ENCODE measurements at places on chromosomes 4 and X.

DNA sequence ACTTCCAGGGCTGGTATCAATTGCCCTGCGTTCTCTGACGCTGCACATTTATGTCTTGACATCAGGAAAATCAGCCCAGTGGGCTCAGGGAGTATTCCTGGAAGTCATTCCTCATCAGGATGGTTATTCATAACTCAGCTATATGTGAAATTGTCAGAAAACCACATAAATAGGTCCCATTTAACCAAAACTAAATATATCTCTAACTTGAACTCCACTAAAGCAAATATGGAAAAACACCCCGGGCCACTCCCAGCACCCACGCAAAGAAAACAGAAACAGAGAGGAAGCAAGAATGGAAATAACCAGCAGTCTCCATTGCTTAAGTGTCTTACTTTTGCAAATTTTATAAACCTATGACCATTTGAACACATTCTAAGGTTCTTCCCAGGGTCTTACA lies 112.0 kb downstream of the IRF2 start:
- no peak for DNase-seq

DNA sequence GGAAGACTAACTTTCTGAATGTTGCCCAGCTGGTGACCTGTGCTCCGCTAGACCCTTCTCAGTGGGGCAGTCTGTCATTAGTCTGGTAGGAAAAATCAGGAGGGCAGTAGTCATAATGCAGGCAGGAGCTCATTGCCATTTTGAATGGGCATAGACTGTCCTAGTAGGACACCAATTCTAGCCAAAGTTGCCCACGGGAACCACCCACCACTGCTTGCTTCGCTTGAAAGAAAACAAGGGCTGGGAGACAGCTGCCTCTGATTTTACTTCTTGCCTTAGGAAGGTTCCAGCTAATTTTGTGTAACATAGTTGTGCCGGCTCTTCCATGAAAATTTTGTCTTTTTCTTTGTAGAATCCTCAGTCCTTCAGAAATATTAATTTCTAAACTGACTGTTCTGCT lies 23.3 kb downstream of the HOPX start:
- DNase-seq = no peak

GRCh38 chr4:7068883-7069282 lies 1.0 kb upstream of the GRPEL1 start:
- DNase-seq = no peak

DNA sequence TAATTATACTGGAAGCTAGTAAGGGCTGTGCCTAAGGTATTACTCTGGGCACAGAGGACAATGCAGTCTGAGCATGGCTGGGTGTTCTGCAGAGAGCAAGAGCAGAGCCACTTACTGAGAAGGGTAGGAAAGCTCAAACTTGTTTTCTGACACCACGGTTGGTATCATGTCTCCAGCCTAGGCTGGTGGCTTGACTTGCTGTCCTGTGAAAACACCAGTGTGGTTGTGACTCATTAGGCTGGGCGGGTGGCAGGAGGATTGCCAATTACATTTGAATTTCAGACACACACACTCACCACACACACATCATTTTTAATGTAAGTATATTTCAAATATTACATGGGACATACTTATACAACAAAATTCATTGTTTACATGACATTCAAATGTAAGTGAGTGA lies 19.7 kb upstream of the MTM1 start:
- DNase-seq = no peak

- peak; percentile 45 for DNase-seq
Measured at GRCh38 chrX:78199851-78200250, 60.4 kb upstream of the TAF9B start.

DNA sequence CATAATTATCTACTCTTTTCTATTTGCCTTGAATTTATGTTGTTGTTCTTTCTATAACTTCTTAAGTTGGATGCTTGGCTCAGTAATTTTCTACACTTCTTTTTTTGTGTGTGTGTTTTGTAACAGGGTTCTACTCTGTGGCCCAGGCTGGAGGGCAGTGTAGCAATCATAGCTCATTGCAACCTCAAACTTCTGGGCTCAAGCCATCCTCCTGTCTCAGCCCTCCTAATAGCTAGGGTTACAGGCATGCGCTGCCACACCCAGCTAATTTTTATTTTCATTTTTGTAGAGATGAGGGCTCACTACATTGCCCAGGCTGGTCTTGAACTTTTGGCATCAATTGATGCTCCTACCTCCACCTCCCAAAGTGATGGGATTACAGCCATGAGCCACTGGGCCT lies 20.7 kb upstream of the UCHL1 start:
- no peak for DNase-seq

- no peak for DNase-seq
Measured at GRCh38 chrX:144627947-144628346, 619.4 kb upstream of the SPANXN1 start.

DNA sequence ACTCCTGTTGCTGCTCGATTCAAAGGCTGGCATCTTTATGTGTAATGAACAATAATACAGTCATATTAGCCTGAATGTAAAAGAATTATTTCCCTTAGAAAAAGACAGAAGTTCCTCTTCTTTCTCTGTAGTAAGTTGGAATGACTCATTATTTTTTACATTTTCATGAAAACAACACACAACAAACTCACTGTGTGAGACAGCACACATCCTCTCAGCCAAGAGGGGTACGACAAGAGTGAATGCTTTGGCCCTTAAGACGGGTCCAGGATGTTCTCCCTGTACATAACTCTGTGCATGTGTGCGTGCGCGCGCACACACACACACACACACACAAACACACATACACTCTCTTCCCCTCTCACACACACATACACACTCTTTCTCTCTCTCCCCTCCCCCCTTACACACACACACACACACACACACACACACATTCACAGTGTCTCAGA lies 72.8 kb downstream of the MANBA start:
- DNase-seq = no peak

GRCh38 chrX:46169808-46170207 lies 375.4 kb downstream of the ZNF674 start:
- DNase-seq = no peak

- peak; percentile 41 for DNase-seq
Measured at GRCh38 chrX:40013266-40014195, 84.2 kb downstream of the BCOR start.

GRCh38 chr4:22417408-22417807 lies 98.5 kb downstream of the ADGRA3 start:
- no peak for DNase-seq

GRCh38 chr4:39626913-39627312 lies 11.8 kb downstream of the SMIM14 start:
- no peak for DNase-seq

DNA sequence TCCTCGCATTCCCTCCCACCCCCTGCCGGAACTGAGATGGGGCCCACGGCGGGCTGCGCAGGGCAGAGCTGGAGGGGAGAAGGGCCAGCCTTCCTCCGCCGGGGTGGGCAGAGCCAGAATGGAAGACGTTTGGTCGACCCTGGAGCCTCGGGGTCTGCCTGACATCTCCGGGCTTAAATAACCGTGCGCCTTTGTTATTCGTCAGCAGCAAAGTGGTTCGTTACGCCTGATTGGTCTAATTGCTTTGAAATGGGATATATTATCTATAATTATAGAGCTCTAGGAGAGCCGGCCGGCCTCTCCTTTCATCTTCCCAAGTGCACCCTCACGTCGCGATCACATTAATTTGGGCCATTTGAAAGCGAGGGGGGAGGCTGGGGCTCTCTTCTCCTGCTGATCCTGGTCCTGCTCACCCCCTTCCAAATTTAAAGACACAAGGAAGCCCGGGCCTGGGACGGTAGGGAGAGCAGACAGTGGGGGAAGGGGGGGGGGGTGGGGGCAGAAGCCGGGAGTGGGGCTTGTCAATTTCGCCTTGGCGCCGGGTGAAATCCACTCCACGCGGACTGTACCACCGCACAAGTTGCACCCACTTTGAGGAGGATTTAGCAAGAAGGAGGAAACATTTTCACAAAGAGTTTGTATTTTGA lies 4.7 kb upstream of the MSX1 start:
- DNase-seq = no peak

DNA sequence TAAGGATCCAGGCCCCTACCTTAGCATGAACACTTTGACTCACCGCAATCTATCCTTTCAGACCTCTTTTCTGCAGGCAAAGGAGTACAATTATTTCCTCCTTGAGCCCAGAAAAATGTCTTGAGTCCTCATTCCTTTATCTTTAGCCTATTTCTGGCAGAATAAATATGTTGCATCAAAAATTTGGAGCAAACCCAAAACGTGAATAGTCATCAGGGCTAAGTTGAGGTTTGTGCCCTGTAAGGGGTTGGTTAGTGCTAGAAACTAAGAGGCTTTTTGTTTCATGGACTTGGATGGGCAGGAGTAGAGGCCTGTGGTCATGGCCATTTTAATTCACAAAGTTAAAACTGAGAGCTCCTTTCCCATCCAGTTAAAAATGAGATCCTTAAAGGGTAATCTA lies 460.3 kb downstream of the GBA3 start:
- DNase-seq = no peak

GRCh38 chr4:183097231-183098018 lies 1.6 kb upstream of the WWC2 start:
- peak; percentile 13 for DNase-seq

DNA sequence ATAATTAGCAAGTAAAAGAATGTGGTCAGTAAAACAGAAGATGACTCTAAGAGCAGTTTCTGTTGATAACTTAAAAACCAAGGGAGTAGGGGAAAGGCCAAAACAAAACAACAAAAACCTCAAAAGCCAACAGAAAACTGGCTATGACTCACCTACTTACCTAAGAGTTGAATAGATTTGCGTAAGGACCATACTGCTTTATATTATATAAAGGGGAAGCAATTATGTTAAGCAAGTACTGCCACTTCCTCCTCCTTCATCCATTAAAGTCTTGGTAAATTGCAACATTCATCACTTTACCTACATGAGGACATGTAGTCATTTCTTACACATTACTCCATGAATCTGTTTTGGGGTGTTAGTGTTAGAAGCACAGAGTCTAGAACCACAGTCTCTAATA lies 85.9 kb upstream of the FAM47A start:
- no peak for DNase-seq

DNA sequence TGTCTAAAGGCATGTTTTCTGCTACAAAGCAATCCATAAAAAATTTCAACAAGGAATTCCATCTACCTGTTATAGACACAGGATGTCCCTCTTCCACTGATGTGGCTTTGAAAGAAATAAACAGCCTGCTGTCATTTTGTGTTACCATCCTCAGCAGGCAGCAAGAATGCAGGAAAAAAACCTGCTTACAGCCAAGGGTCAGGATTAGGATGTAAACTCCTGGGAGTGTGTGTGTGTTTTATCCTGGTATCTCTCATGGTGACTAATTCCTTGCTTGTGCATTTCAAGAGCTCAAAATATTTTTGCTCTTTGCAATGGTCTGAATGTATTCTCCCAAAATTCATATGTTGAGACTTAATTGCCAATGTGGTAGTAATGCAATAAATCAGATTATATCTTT lies 28.6 kb upstream of the SFRP2 start:
- no peak for DNase-seq

- no peak for DNase-seq
Measured at GRCh38 chrX:140425712-140426395, 79.0 kb downstream of the SOX3 start.

GRCh38 chrX:69148946-69149345 lies 16.3 kb downstream of the PJA1 start:
- DNase-seq = no peak

DNA sequence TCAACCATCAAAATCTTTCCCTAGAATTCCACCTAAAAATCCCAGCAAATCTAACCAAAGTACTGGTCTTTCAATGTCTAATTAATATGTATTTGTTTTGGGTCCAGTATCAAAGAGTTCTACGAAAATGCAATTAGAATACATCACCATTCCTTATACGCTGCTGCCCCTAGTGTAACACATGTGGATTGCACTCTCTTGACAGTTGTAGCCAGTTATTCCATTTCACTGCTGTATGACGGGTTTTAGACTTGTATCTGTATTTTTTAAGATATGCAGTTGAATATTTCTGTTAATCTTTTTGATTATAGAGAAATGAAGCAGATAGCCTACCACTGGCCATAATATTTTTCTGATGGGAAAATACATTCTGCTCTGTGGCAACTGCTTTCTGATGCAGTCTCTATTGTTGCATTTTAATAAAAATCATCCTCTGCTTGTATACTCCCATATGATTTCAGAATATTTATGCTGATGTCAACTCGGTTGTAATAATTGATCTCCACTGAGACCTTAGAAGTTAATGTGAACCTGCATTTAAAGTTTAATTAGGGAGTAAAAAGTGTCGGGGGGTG lies 17.1 kb upstream of the PAGE2B start:
- peak; percentile 60 for DNase-seq

DNA sequence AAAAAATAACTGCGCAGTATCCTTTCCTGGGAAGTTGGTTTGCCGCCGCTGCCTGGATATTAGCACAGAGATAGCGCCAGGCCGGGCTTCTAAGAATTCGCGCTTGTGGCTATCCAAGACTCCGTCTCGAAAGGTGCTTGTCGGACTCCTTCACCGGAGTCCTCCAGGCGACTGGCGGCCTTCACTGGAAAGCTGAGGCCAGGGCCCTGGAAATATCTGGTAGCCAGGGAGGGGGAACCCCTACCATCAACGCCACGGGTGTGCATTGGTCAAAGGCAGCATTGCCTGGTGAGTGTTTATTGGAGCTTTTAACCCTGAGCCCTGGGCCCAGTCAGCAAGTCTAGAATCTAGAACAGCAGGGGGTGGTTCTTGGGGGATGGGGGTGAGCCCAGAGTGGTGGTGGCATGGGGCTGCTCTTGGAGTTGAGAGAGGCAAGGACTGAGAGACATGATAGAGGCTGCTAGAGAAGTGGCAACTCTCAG lies 577 bp upstream of the PIM2 start:
- DNase-seq = no peak

DNA sequence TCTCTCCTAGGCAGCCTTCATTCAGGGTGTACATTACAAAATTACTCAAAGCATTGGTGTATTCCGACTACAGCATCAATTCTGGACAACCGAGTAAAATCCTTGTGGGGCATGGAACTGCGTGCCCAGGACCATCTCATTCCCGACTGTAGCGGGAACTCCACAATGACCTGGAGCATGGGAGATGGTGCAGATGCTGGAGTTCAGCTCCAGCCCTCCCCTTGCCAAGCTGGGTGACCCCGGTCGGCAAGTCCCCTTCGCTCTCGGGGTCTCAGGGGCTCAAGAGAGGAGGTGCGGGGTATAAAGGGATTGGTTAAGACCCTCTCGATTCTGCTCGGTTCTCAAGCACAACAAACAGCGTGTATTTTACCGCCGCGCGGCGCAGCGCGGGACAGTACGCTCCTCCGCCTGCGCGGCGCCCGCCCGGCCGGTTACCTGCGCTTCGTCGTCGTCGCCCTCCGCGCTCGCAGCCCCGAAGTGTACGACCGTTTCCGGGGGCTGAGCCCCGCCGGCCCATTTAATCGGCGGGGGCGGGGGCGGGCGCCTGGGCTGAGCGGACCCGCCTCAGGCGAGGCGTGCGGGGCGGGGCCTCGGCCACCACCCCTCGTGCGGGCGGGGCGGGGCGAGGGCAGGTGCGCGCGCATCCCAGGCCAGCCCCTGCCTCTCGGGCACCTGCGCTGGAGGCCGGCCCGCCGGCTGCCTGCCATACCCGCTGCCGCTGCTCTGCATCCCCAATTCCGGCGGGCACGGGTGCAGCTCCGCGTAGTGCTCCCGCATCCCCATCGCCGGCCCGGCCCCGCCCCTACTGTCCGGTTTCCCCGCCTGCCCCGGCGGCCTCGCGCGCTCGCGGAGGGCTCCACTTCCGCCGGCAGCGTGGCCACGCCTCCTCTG lies at the start of gene G6PD:
Gene G6PD, minus strand, starts transcription at position 493 of the 891 bp plus-strand sequence. CDS start 691 bp downstream, outside the sequence.
- peak; percentile 87 for DNase-seq

- DNase-seq = no peak
Measured at GRCh38 chr4:5709207-5709575, 832 bp upstream of the EVC2 start.
